ENCODE measurements at places on chromosomes 2 and 18. TPM values are rescaled to one million over a fixed set of nuclear protein-coding genes. Genes with fewer than 3 reads are reported as not detected.

The AMER3 gene
- total RNA-seq: not detected

The NAT8 gene
- not detected for total RNA-seq

GRCh38 chr18:11046140-11046539 is 103.2 kb downstream of the PIEZO2 start:
- no peak for DNase-seq
- H3K4me3 ChIP-seq: no peak overlapping the region
- no peaks in the 10 kb centered on the region for H3K27me3 ChIP-seq
- no peaks in the 10 kb centered on the region for H3K36me3 ChIP-seq
- H3K27ac ChIP-seq: no peak overlapping the region
- H3K4me1 ChIP-seq: peaks cover 35% of the 10 kb centered on the region

GRCh38 chr2:190649798-190650390 is 1.0 kb downstream of the NAB1 start:
- no peaks in the 10 kb centered on the region for H3K27me3 ChIP-seq
- peak; percentile 46 for DNase-seq
- peaks cover 7% of the 10 kb centered on the region for H3K4me1 ChIP-seq
- peaks cover 5% of the 10 kb centered on the region for H3K36me3 ChIP-seq
- H3K4me3 ChIP-seq: peak overlapping the region; percentile 97

DNA sequence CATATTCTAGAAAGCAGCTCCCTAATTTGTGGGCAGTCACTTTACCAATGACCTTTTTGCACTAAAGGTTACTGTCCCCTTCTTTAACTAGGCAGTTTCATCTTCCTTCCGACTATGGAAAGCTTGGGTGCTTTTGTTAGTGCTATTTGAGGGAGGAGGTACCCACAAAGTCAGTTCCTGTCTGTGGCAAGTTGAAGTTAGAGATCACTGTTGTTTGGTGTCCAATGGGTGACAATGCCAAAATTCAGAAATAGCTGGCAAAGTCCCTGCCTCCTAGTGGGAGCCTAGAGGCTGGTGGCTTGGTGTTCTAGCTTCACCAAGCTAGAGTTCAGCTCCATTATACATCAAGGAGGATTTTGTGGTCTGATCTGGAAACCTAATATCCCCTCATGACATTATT is 87.1 kb upstream of the PNPT1 start:
- H3K27ac ChIP-seq: peak overlapping the region; percentile 75
- no peak for DNase-seq

All from SJSA1 (cell line).